ENCODE measurements at places on chromosomes 11 and 22.

GRCh38 chr22:24097961-24098391, 83.3 kb upstream of the SUSD2 start:
- DNase-seq = no peak

DNA sequence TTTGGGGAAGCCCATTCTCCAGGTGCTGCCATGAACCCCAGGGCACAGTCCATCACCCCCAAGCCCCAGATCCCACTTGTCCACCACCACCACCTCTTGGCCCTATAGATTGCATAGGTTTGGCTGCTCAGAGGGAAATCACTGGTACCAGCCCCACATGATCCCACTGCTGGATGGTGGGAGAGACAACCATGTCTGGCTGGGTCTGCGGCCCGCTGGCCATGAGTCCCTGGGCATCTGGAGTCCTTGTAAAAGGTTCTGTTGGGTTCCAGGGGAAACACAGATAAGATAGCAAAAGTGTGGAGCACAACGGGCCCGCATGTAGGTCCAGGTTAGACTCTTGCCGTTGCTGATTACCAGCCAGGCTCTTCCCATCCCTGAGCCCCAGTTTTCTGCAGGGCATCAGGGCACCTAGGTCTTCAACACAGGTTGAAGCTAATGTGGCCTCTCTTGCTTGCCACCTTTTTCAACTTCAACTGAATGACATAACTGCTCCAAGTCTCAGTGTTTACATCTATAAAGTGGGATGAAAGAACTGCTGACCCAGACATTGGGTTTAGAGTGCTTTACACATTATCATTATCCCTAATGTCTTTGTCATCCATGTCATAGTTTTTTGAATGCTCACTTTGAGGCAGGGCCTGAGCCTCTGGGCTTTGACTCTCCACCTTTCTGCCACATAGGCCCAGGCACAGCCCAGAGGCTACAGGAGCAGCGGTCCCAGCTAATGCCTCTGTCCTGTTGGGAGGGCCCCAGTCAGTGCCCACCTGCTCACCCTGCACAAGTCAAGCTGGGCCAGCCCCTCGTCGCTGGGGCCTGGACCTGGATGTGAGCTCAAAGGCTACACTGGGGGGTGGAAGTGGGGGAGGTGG, 1.0 kb upstream of the TANGO2 start:
- no peak for DNase-seq

DNA sequence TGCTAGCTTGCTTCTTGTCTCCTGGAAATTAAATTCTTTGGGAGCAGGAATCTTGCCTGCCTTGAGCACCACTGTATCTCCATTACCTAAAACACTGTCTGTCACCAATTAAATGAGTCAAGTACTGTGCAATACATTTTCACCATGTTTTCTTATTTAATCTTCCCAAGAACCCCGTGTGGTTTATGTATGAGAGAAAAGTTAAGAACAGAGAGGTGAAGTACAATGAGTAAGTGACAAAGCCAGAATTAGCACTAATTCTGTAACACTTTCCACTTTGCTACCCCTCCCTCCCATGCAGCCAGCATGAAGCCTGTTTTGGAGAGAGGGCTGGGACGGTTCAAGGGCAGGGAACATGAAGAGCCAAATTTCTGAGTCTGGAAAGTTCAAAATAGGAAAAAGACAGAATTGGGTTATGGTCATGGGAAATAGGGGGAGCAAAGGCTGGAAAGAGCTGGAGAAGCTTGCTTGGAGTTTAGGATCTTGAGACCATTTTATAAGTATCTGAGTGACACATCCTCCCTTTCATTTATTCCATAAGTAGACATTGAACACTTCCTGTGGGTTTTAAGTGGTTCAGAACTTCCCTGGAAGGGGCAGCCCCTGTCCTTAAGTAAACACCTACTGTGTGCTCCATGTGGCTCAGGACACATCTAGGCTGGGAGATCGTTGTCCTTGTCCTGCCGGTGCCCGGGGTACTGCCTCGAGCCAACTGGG, 60.5 kb upstream of the CHST1 start:
- DNase-seq = no peak

DNA sequence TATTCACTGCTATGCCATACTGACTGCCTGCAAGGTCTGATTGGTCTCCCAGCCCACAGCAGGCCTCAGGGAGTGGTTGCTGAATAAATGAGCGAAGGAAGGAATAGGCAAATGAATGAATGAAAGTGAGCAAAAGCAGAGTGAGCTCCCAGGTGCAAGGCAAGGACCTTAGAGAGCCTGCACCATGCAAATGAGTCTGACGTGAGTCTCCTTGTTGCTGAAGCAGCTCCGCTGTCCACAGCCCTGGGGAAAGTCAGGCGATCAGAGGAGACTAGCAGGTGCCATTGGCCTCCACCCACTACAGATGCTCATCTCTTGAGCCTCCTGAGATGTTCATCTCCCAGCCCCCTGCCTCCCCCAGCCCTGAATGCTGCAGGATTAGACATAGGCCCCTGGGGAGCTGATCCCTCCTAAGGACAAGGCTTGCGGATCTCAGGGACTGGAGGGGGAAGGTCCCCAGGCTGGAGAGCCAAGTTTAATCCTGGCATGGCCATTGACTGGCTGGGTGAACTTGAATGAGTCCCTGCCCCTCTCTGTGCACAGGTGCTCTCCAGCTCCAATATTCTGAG, 22.1 kb downstream of the GDPD5 start:
- no peak for DNase-seq

DNA sequence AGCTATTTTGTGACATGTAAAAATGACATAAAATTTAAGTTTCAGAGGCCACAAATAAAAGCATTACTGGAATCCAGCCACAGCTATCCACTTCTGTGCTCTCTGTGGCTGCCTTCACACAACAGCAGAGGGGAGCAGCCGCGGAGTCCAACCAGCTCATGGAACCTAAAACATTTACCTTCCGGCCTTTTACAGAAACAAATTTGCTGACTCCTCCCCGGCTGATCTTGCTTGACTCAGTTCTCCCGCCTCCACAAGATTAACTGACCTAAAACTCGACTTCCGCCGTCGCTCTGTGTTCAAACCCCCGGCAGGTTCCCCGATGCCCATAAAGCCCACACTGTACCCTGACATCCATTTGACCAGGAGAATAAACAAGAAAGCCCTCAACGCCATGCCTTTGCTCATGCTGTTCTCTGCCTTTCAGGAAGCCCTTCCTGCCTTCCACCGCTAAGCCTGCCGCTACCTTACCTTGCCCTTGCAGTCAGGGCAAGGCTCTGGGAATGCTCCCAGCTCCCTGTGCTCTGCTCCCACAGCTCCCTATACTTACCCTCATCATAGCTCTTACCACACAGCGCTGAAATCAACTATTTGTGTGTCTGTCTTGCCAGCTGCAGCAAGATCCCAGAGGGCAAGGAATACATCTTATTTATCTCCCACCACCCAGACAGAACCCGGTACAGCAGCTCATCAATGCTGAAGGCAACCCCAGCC, 35.4 kb downstream of the MICAL3 start:
- no peak for DNase-seq

GRCh38 chr22:37623075-37624016, 14.7 kb downstream of the GGA1 start:
- no peak for DNase-seq

GRCh38 chr11:1018091-1018490, 18.4 kb downstream of the MUC6 start:
- DNase-seq = no peak

DNA sequence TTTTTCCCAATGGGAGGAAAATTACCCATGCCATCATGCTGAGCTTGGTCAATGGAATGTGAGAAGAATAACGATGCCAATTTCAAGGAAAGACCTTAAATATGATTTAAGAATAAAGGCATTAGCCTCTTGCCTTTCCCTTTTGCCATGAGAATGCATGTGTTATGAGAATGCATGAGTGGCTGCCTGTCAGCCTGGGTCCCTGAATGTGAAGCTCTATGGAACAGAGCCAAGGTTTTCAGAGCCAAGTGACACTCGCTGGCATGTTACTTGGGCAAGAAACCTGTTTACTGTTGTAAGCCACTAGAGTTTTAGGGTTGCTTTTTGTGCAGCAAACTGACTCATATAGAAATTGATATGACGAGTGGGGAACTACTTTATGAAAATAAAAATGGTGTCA, 75.7 kb downstream of the JRKL start:
- DNase-seq = peak; percentile 28

DNA sequence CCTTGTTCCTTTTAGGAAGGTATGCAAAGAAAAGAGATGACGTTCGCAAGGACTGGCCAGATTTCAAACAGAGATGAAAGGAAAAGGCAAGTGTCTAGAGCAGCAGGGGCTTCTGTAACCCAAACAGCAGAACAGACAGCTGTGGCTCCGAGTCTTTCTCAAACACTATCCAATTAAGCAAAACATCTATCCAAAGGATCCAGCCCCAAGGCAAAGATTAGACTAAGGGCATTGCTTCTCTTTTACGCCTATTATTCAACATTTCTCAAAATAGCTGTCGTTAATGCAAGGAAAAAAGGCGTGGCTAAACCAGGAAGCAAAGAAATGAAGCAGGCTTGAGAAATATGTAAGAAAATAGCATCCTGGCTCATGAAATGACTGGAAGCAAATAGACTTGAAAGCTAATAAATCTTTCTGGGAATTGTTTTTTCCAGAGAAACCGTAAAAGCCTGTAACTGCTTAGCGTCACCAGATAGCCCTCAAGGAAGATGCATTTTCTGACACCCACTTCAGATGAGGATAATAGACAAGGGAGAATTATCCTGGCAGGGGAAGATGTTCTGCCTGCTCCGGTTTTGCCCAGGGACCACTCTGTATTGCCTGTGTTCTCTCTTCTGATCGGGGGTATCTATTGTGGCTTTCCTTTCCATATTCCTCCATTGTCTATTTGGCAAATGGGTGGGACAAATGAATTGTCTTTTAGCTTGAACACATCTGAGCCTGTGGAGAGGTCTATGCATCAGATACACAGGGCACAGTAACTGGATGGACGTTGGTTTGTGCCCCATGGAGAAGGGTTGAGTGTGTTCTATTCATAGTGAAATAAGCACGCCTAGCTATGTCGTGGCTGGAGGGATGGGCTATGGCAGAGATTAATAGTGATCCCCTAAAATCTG, 20.2 kb downstream of the C11orf96 start:
- no peak for DNase-seq

- no peak for DNase-seq
Observed at GRCh38 chr11:14554959-14555358, 34.8 kb upstream of the PSMA1 start.

GRCh38 chr11:43354311-43354710, 4.4 kb upstream of the TTC17 start:
- no peak for DNase-seq

GRCh38 chr11:57219021-57219627, 17.9 kb downstream of the APLNR start:
- DNase-seq = no peak

- no peak for DNase-seq
Observed at GRCh38 chr11:2398664-2399355, 1.7 kb upstream of the TSSC4 start.

DNA sequence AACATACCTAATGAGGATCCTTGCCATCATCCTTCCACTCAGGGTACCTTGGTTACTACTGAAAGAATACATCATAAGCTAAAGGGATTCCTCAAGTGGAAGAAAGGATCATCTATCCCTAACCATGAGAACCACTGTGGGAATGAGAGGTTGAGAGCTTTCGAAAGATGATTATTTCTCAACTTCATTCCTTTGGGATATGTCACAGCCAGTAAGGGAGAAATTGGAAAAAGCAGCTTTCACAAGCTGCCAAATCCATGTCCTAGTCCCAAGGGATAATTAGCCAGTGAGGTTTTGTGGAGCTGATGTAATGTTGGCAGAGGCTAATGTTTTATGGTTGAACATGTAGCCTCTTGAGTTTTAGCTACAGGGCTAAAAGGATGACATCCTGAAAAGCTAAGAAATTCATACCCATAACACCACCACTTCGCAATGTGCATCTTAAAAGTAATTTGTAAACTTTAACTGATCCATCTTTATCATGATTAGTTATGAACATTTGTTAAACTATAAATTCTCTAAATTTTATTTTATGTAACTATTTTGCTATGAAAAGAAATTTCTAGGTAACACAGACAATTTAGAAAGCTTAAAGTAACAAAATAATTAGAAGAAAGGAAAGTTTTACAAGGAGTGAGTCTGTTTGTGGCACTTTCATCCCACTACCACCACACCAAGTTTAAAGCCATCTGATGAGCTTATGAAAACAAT, 123.9 kb downstream of the MRTFA start:
- DNase-seq = no peak

DNA sequence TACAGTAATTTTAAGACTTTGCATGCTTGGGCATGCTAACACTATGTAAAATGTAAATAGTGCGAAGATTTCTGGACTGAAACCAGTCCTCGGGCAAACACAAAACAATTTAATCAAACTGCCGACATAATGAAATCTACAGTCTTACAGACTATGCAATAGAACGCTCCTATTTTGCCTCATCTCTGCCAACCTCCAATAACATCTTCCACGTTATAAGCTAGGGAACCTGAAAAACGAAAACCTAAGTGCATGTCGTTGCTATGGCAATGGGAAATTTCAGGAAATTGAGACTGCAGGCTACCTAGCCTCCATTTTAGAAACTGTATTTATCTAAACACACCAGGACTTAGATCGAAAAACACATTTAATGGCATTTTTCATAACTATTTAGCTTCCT, 1.1 kb downstream of the CSTF3 start:
- no peak for DNase-seq

All from NCI-H2081 treated with DMSO at 0.1 percent for 48 hours (cell line).